ENCODE measurements at places on chromosomes 11 and 22.

- no peak for DNase-seq
Observed at GRCh38 chr22:31250740-31251600, 38.9 kb downstream of the LIMK2 start.

DNA sequence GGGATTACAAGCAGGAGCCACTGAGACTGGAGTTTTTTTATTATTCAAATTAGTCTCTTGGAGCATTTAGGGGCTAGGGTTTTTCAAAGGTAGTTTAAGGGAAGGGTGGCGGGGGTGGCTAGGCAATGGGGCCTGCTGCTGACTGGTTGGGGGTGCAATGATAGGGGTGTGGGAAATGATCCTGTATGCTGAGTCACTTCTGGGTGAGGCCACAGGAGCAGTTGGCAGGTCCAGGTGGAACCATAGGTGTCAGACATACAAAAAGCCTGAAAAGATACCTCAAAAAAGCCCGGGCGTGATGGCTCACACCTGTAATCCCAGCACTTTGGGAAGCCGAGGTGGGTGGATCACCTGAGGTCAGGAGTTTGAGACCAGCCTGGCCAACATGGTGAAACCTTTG, 13.7 kb downstream of the MTFP1 start:
- DNase-seq, result no peak

- DNase-seq, result no peak
Observed at GRCh38 chr11:116225236-116225635, 547.6 kb downstream of the BUD13 start.

DNA sequence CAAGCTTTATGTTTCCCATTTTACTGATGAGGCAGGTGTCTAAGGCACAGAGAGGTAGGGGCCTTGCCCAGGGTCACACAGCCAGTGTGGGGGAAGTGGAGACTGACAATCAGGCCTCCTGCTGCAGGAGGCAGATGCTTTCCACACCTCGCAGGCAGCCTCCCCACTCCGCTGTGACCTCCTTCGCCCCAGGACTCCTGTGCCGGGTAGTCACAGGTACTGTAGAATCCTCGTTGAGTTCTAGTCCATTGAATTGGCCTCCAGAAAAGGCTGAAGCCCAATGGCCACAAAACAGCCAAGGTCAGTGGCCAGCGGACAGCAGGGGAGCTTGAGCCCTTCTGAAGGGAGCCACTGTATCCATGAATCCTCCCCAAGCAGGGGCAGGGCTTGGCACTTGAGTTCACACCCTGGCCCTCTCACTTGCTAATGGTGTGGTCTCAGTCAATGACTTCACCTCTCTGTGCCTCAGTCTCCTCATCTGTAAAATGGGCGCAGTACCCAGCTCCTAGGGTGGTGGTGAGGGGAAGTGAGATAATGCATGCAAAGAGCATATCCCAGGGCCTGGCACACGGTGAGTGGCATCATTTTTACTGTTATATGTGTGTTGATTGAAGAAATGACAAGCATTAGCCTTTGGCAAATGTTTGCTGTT, 1.1 kb upstream of the FXYD2 start:
- no peak for DNase-seq

DNA sequence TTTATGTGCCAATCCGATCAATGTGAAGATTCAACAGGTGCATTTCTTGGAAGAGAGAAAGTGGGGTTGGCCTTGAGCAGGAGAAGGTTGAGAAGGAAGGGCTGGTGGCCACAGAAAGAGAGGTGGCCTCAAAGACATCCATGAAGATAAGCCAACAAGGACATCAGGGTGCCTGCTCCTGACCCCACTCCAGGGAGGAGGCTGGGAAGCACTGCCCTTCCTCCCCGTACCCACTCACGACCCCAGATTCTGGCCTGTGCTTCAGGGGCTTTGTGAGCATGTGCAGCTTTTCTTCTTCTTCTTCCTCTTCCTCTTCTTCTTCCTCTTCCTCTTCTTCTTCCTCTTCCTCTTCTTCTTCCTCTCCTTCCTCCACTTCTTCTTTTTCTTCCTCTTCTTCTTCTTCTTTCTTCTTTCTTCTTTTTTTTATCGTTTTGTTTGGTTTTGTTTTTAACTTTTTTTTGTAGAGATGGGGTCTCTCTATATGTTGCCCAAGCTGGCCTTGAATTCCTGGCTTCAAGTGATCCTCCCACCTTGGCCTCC, 30.3 kb downstream of the DKK3 start:
- no peak for DNase-seq

DNA sequence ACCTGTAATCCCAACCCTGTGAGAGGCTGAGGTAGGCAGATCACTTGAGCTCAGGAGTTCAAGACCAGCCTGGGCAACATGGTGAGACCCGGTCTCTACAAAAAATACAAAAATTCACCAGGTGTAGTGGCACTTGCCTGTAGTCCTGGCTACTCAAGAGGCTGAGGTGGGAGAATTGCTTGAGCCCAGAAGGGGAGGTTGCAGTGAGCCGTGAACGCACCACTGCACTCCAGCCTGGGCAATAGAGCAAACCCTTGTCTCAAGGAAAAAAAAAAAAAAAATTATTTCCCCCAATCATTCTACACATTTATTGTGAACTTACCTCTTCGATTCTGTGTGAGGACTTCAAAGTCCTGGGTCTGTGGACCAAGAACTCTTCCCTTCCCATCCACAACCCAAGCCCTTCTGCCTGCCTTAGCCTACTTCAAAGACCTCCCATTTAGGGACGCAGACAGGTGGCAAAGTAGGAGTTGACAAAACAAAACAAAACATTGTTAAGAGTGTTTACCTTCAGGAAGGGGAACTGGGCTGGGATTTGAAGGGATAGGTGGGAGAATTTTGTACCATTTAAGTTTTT, 3.8 kb upstream of the WEE1 start:
- DNase-seq, result no peak

DNA sequence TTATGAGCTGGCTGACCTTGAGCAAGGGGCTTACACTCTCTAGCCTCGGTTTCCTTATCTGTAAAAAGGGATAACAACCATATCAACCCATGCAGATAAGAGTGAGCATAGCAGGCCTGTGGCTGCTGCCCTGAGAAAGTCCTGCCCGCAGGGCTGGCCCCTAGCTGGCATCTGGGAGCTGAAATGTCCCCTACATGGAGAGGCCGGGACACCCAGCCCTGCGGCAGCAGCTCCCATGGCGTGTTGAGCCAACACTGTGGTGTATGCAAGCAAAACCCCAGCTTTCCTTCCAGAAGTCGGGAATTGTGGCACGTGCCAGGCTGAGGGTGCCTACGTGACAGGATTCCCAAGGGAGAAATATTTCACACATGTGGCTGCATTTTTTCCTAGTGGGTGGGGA, 358.9 kb downstream of the CTTN start:
- no peak for DNase-seq

- no peak for DNase-seq
Observed at GRCh38 chr11:109422870-109423465, 978 bp downstream of the C11orf87 start.

DNA sequence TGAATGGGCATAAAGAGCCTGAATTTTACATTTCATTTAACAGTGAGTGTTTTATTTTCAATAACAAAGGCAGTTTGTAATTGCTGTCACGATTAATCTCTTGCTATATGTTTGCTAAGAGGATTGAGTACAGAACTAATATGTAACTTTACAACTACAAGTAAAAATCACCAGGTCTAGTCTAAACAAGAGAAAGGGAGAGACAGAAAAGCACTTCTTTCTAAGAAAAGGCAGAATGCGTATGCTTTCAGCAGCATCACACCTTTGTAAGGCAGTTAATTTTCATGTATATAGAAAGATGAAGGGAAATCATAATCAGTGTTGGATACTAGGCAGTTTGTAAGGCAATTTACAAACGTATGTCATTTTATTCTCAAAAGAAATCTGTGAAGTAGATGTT, 169.8 kb downstream of the NELL1 start:
- DNase-seq, result no peak

GRCh38 chr11:47950396-47950795, 30.0 kb upstream of the PTPRJ start:
- DNase-seq, result peak; percentile 33

DNA sequence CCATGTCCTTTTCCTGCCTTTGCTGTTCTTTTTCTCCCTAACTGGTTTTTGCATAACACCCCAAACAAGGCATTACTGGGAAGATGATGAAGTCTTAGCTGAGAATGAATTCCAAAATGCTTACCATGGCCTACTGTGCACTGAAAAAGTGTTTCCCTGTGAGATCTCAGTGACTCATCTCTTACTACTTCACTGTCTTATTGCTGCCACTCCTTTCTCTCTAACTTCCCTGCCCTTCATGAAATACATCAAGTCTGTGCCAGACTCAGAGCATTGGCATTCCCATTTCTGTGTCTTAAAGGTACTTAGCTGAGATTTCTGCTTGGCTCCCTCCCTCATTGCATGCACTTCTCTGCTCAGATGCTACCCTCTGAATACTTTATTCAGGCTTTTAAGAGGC, 49.1 kb upstream of the MUC15 start:
- DNase-seq, result no peak

DNA sequence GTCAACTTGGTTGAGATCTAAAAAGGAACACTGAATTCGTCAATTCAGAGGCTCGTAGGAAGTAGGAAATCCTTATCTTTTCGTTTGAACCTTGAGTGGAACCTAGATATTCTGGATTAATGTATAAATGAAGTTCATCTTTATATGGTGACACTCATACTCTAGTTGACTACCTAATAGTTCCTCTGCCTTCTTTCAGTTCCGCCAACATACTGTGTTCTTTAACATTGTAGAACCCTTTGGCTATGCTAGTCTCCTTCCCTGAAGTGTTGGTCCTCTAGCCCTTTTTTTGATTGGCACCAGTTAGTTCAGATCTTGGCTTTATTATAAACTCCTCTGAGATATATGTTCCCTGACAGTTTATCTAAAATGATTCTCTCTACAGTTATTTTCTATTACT, 1.5 kb downstream of the ATM start:
- no peak for DNase-seq

GRCh38 chr11:117319214-117319840, 3.3 kb upstream of the BACE1 start:
- DNase-seq, result no peak

DNA sequence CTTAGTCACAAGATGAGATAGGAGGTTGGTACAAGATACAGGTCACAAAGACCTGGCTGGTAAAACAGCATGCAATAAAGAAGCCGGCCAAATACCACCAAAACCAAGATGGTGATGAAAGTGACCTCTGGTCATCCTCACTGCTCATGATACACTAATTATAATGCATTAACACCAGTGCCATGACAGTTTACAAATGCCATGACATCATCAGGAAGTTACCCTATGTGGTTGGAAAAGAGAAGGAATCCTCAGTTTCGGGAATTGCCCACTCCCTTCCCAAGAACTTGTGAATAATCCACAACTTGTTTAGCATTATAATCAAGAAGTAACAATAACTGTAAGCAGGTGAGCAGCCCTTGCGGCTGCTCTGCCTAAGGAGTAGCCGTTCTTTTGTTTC, 408.5 kb upstream of the RAG2 start:
- DNase-seq, result no peak

GRCh38 chr11:132205496-132205895, 835.1 kb downstream of the NTM start:
- no peak for DNase-seq

DNA sequence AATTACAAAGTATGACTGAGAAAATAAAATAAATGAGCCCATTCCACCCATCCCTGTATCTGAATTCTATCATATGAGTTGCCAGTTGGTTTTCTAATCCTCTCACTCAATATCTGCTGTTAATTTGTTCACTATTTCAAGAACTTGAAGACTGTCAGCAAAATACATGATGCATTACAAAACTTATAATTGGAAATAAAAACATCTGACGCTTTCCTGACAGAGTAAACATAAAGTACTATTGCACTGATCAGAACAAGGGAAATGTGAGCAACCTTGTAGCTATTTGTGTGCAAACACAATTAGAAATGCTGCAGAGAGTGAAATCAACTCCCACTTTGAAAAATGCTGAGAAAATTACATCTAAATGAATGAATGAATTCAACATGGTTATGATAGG, 97.1 kb downstream of the MPPED2 start:
- DNase-seq, result no peak

- no peak for DNase-seq
Observed at GRCh38 chr11:15843309-15843872, 513.0 kb downstream of the SOX6 start.

DNA sequence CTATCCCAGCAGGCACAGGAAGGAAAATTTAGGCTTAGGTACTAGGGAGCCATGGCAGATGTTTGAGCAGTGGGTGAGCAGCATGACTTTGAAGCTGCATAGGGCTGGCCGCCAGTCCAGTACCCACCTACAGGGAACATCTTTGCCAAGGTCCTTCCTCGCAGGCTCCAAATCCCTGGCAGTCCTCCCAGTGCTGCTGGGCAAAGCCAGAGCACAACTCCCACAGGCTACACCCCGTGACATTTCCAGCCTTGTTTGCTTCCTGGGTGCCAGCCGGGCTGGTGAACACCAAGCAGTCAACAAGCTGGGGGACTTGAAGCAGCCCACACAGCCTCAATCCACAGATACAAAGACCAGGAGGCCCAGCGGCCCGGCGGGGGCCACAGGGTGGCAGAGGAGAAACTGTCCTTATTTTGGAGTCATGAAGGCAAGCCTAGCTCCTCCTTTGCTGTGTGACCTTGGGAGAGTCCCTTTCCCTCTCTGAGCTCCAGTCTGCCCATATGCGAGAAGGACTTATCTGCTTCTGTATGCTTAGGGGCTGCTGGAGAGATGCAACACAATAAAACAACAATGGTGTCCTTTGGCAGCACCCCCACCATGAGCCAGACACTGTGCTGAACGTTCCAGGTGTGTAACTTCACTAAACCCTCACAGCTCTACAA, 28.0 kb downstream of the TPST2 start:
- no peak for DNase-seq

GRCh38 chr22:42301077-42301741, 30.8 kb upstream of the TCF20 start:
- DNase-seq, result no peak

DNA sequence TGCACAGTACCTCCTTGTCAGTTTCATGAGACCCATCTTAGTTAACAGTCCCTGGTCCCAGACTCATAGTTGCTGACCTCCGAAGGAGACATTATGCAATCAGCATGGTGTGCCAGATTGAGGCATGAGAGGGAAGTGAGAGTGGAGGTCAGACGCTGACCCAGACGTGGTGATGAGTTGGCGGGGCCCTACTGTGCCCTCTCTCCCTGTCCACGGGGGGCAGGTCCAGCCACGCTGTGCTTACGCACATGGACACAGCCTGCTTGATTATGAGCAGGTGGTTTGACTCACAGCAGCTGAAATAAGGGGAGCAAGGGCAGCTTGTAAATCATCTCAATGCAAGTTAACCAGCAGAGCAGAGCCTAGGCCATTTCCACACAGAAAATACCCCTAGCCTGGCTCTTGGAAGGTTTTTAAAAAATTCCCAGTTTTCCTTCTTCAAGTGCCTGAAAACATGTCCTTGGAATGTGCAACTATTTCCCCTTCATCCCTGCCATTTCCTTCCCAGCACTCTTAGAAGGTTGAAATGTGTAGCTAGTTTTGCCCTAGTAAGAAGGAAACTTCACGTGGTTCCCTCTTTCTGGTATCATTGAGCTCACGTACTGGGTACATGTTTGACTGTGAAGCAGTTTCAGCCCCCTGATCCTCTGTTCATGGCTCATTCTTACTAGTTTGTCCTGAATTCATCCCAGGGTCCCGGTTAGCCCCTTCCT, 122.6 kb upstream of the SORL1-AS1 start:
- no peak for DNase-seq

GRCh38 chr11:85809863-85810262, 1.1 kb downstream of the SYTL2 start:
- no peak for DNase-seq

- DNase-seq, result no peak
Observed at GRCh38 chr22:18970176-18970947, 34.3 kb upstream of the PRODH start.

Data from stimulated activated CD8-positive, alpha-beta memory T cell treated with anti-CD3 and anti-CD28 coated beads, Interleukin-2, amount 100 ng/mL, for 1 hour (primary cell).